Aorta (tissue), 5 donors: ENCODE measurements at places on chromosomes 13 and 19.

DNA sequence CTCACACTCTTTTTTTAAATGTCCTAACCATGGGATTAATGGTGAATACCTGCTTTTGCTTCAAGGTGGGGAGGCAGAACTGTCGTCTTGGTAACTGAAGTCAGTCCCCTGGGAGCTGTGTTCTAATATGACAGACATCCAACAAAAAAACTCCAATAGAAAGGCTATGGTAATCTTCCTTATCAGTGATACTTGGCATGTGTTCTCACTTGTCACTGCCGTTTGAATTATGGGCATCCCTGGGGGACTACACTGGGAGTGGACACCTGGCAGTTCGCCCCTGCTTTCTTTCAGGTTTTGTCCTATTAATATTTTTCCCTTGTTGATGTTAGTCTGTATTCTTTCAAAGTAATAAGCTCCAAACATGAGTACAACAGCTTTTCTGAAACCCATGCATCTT, 252.6 kb downstream of the SLITRK5 start:
- no peak overlapping the region for H3K27ac ChIP-seq
- no peaks in the 10 kb centered on the region for H3K4me1 ChIP-seq
- H3K36me3 ChIP-seq = no peaks in the 10 kb centered on the region
- DNase-seq = no peak

- H3K27me3 ChIP-seq = no peaks in the 10 kb centered on the region
- H3K36me3 ChIP-seq = no peaks in the 10 kb centered on the region
- H3K4me3 ChIP-seq = no peak overlapping the region
- no peaks in the 10 kb centered on the region for H3K4me1 ChIP-seq
Observed at GRCh38 chr13:67106502-67107057, 123.6 kb downstream of the PCDH9 start.

GRCh38 chr13:58452123-58452623, 820.6 kb downstream of the PCDH17 start:
- no peaks in the 10 kb centered on the region for H3K4me1 ChIP-seq
- no peaks in the 10 kb centered on the region for H3K36me3 ChIP-seq
- no peak overlapping the region for H3K4me3 ChIP-seq
- no peak for DNase-seq
- H3K27me3 ChIP-seq = no peaks in the 10 kb centered on the region

GRCh38 chr13:104132849-104133248, 1066.6 kb upstream of the SLC10A2 start:
- no peaks in the 10 kb centered on the region for H3K4me1 ChIP-seq
- H3K36me3 ChIP-seq = no peaks in the 10 kb centered on the region
- no peak overlapping the region for H3K4me3 ChIP-seq
- no peak overlapping the region for H3K27ac ChIP-seq
- DNase-seq = no peak

DNA sequence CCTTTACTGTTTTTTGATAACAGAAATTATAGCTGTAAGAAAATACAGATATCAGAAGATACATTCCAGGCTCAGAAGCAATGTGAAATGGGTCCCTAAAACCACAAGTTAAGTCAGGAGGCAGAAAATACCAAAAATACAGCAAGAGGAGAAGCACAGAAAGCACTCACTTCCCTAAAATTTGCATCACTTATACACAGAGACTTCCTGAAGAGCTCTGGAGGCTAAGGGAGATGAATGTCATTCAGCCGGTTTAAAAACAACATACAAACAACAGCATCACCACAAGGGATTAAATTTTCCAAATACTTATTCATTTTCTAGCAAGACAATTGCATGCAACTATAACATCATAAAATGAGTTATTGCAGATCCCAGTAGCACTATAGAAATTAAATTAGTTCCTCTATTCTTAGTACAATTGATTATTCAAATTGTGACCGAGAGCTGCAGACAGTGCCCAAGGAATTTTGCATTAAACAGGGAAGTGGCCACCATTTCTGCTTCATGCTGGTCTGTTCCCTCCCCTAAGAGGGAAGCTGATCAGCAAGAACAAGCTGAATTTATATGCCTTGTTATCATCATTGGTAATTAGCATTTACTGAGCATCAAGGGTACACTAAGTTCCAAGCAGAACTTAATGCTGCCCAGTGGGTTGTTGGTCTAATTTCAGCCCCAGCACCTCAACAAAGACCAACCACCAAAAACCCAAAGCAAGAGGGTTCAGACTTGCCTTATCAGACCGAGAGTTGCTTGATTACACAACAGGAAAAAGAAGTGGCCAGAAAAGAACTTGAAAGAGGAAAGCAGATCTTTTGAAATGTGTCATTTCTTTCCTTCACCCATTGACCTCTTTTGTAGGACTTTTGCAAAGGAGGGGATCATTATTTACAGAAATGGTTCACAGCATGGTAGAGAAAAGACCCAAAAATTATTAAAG, 140.7 kb downstream of the KCTD12 start:
- no peak overlapping the region for H3K4me3 ChIP-seq
- no peak overlapping the region for H3K27ac ChIP-seq
- H3K4me1 ChIP-seq = no peaks in the 10 kb centered on the region
- no peaks in the 10 kb centered on the region for H3K36me3 ChIP-seq
- no peak for DNase-seq

GRCh38 chr19:48681127-48681470, 8.3 kb upstream of the NTN5 start:
- no peaks in the 10 kb centered on the region for H3K27me3 ChIP-seq
- no peaks in the 10 kb centered on the region for H3K36me3 ChIP-seq
- H3K4me3 ChIP-seq = no peak overlapping the region
- no peak overlapping the region for H3K27ac ChIP-seq
- no peak for DNase-seq
